Placental epithelial cell (primary cell): ENCODE measurements at places on chromosomes 4 and X. TPM values are rescaled to one million over a fixed set of nuclear protein-coding genes. Genes with fewer than 3 reads are reported as not detected.

FDCSP gene
- not detected in 2 replicates for total RNA-seq

TRMT44 gene
- 17.3 and 20.6 TPM in 2 replicates for total RNA-seq

FIP1L1 gene
- 43.9 and 55.0 TPM in 2 replicates for total RNA-seq

ZDHHC15 gene
- not detected in 2 replicates for total RNA-seq

SRPX2 gene
- total RNA-seq: 14.1 and 21.9 TPM in 2 replicates

HPSE gene
- 4.2 and 11.0 TPM in 2 replicates for total RNA-seq

PDLIM3 gene
- not detected in 2 replicates for total RNA-seq

ASMTL gene
- 11.4 and 33.4 TPM in 2 replicates for total RNA-seq

MAPK10 gene
- total RNA-seq: 0.65 and 5.1 TPM in 2 replicates

FRG2 gene
- not detected in 2 replicates for total RNA-seq

DSPP gene
- total RNA-seq: not detected in 2 replicates

FMR1NB gene
- not detected in 2 replicates for total RNA-seq
